ENCODE measurements at places on chromosomes 2 and 18.

- H3K27ac ChIP-seq: no peak overlapping the region
- no peaks in the 10 kb centered on the region for H3K36me3 ChIP-seq
- no peaks in the 10 kb centered on the region for H3K27me3 ChIP-seq
These were observed 167.0 kb upstream of the RPRM start for GRCh38 chr2:153645599-153645998.

DNA sequence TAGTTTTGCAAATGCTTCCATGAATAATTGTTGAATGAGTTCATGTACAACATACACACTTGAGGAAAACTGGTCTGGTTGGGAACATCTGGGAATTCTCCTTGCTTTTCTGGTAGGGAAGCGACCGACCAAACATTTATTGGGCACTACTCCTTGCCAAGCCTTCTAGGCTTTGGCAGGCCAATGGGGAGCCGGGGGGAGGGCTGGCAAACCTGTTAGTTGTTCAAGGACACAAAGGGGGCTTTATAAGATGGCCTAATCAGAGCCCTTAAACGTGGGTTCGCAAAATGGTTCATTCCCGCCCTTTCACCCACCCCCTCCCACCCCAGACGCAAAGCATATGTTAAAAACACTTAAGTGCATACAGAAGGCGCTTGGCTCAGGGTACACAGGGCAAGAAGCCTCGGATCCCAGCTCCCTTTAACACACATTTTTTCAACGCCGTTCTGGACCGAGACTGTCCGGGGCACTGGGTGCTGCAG, 844 bp upstream of the VSNL1 start:
- no peaks in the 10 kb centered on the region for H3K27me3 ChIP-seq
- no peaks in the 10 kb centered on the region for H3K4me1 ChIP-seq
- no peak overlapping the region for H3K27ac ChIP-seq
- H3K36me3 ChIP-seq: no peaks in the 10 kb centered on the region

DNA sequence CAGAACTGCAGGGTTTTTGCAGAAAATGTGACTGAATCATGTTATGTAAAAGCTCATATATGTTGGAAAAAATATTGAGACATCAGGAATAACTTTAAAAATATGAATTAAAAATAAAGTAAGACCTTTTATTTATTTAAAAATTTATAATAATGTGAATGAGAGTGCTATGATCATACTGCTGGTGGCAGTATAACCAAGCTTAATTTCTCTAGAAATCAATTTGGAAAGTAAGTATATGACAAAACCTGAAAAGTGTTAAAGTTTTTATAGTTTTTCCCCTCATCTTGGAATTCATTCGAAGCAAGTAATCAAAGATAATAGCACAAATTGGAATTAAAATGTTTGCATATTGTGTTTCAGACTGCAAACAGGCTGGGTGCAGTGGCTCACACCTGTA, 7.5 kb downstream of the SLC39A10 start:
- no peaks in the 10 kb centered on the region for H3K27me3 ChIP-seq
- H3K36me3 ChIP-seq: peaks cover 7% of the 10 kb centered on the region
- no peak overlapping the region for H3K4me3 ChIP-seq
- H3K4me1 ChIP-seq: peaks cover 35% of the 10 kb centered on the region
- H3K27ac ChIP-seq: no peak overlapping the region
- no peak for DNase-seq

- no peak for DNase-seq
- H3K36me3 ChIP-seq: peaks cover 68% of the 10 kb centered on the region
- no peaks in the 10 kb centered on the region for H3K27me3 ChIP-seq
- no peak overlapping the region for H3K27ac ChIP-seq
- H3K4me1 ChIP-seq: no peaks in the 10 kb centered on the region
- H3K4me3 ChIP-seq: no peak overlapping the region
These were observed 19.8 kb downstream of the CMPK2 start for GRCh38 chr2:6845903-6846302.
